ENCODE measurements at places on chromosomes 5 and 9.
A peak's percentile ranks its signal among the peaks of the same experiment; 100 is the strongest.

GRCh38 chr9:120136696-120137095, 443.3 kb downstream of the CDK5RAP2 start:
- no peak for DNase-seq

DNA sequence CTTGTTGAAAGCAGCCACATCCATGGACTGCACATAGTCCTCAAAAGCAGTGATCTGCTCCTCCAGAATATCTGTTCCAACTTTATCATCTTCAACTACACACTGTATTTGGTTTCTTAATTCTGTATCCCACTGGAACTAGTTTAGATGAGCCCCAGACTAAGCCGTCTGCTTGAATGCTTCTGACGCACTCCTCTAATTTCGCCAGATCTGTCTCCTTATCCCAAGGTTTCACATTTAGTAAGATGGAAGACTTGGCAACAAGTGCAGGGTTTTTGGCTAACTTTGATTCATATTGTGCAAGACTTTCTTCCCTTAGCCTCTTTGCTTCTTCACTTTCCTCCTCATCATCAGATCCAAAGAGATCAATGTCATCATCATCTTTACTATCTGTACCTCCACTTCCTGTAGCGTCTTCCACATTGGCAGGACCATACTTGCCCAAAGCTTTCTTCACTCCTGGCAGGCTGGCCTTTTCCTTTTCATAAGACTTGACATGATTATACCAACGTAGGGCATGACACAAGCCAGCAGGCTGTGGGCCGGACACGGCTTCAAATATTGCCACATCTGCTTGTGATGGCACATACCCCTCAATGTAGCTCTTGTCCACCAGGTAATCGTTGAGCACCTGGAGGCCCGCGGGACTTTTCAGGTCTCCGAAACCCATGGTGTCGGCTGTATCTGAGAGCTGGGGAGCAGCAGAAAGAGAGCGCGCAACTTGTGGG, 56.2 kb upstream of the PIK3R1 start:
- DNase-seq: no peak

GRCh38 chr5:132233081-132233480, 5.4 kb upstream of the P4HA2 start:
- DNase-seq: no peak

GRCh38 chr5:75603371-75603770, 7.9 kb upstream of the ANKDD1B start:
- DNase-seq: no peak

DNA sequence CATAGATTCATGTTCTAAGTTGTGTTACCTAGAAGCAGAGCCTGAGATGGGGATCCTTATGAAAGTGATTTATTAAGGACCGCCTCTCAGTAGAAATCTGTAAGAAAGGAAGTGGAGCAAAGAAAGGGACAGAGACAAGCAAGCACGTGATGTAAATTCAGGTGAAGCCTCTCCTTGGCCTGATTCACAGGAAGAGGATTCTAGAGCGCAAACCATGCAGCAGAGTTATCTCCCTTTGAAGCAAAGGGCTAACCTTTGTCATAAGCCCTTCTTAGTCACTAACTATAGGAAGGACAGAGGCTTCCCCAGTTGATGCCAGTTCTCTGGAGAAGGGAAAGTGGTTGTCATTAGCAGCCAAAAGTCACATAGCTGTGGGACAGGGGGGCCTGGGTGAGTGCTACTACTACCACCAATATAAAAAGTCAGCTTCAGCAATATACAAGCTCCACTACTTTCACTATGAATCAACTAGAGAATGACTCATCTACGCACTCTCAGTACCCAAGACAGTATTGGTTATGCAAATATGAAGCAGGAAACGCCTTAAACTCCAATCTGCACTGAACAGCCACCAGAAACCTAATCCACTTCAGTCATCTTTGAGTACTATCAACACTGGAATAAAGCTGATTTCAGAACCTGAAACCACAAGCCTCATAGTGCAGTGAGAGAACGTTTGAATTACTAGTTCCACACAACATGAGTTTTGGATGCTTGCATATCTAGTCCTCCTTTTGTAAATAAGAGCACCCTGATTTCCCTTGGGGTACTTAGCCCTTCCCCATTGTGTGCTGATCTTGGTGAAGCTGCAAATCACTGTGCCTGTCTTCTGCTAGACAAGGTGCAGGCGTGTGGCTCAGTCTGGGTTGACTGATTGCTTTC, 162.7 kb downstream of the ZNF608 start:
- DNase-seq: peak; percentile 71

GRCh38 chr5:13478831-13479465, 465.5 kb downstream of the DNAH5 start:
- no peak for DNase-seq

- DNase-seq: no peak
Observed at GRCh38 chr5:155260798-155261197, 247.2 kb downstream of the KIF4B start.

DNA sequence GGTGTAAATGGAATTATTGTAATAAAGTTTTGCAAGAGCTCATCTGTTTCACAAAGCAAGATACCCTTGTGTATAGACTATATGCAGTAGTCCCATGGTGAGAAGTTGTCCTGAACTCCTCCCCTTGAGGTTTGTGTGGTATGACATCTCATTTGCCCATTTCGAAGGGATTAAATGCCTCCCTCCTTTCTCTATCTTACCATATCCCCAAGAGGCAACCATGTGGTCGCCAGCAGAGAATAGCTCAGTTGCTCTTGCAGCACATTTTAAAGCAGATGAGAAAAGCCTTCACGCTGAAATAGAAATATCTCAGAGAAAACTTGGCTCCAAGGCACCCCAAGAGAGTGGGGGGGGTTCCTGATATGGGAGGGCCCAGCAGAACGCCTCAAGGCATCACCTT, 4.6 kb downstream of the SEMA6A start:
- DNase-seq: no peak

GRCh38 chr5:78983601-78984438, 1.3 kb downstream of the ARSB start:
- no peak for DNase-seq

GRCh38 chr5:134600600-134600999, 32.0 kb downstream of the SAR1B start:
- DNase-seq: no peak

- DNase-seq: no peak
Observed at GRCh38 chr9:7239708-7240107, 481.9 kb downstream of the KDM4C start.

- DNase-seq: no peak
Observed at GRCh38 chr9:87259543-87260518, 237.8 kb upstream of the DAPK1 start.

GRCh38 chr9:124769549-124770358, 1.4 kb downstream of the NR6A1 start:
- peak; percentile 12 for DNase-seq

DNA sequence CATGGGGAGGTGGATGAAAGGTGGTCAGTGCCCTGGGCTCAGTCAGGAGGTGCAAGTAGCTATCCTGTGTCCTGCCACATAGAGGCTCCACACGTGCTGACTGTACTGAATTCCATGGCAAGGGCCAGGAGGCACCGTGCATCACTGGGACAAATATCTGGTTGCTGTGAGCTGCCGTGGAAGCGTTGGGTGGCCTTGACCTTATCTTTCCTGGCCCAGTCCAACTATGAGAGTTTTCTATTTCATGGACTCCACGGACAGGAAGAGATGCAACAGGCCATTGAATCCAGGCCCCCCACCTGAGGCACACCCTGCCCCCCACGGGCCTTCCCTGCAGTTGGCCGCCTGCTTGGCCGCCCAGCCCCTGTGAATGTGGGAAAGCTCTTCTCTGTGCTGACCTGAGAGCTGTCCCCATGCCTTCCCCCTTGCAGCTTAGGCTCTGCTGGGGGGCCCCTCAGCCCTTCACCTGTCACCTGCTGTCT, 1.7 kb downstream of the GRHPR start:
- no peak for DNase-seq

- no peak for DNase-seq
Observed at GRCh38 chr5:159899067-159900049, 16.9 kb upstream of the ADRA1B start.

- no peak for DNase-seq
Observed at GRCh38 chr9:129559506-129559881, 61.4 kb downstream of the C9orf50 start.

- no peak for DNase-seq
Observed at GRCh38 chr9:2526071-2526828, 95.3 kb upstream of the VLDLR start.

GRCh38 chr9:98642661-98643312, 65.9 kb downstream of the GABBR2 start:
- DNase-seq: no peak

- no peak for DNase-seq
Observed at GRCh38 chr5:110716247-110717245, 9.9 kb downstream of the TMEM232 start.

DNA sequence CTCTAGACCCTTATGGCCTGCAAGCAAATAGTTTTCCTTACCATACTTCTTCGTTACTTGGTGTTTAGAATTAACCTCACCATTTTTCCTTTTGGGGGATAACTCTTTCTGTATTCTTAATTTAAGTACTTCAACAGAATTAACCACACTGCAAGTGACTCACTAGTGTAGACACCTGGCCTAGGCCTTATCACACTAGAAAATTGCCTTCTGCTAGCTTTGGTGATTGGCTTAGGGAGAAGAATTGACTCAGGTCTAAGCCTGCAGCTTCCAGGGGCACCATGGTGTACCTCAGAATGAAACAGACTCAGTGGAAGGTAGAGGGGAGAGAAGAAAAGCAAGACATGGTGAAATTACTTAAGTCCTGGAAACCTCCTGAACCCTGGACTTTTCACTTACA, 112.8 kb upstream of the HMHB1 start:
- no peak for DNase-seq

DNA sequence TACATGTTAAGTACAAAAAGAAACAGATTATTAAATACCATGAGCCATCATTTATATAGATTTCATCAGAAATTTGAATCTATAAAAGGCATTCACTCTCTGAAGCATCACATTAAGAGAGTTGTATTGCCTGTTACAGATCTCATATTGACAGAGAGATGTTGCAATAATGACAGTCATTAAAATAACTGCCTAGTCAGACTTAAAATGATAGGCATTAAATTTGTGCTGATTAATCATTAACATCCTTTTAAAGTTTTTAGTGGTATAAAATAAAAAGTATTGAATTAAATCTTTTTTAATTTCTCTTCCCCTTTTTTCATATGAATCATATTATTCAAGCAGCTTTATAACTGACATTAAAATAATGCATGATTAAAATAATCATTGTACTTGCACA, 404.9 kb upstream of the FAM174A start:
- DNase-seq: no peak

GRCh38 chr5:374631-375335, 53.3 kb downstream of the AHRR start:
- no peak for DNase-seq

DNA sequence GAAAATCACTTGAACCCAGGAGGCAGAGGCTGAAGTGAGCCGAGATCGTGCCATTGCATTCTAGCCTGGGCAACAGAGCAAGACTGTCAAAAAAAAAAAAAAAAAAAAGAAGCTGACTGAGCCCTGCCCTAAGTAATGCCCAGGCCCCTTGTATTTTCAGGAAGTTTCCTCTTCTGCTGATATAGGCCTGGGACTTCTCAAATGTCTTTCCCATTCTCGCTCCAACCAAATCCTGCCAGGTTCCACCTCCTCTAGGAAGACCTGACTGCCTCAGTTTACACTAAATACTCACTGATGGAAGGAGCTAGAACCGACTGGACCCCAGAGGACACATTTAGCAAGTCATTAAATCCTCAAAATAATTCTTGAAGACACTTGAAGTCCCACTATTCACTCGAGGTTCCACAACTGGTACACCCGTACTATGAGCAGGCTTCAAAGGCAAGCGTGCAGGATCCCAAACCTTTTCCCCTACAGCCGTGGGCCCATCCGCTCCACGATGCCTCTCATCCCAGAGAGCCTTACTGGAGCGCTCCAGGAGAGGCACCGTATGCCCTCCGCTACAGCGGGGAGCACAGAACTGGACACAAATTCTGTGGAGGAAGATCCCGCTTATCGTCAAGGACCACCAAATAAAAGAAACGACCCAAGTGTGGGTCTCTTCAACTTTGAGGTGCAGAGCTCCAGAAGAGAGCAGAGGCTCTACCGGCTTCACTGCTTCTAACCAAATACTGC, 676 bp downstream of the NOL6 start:
- DNase-seq: no peak

DNA sequence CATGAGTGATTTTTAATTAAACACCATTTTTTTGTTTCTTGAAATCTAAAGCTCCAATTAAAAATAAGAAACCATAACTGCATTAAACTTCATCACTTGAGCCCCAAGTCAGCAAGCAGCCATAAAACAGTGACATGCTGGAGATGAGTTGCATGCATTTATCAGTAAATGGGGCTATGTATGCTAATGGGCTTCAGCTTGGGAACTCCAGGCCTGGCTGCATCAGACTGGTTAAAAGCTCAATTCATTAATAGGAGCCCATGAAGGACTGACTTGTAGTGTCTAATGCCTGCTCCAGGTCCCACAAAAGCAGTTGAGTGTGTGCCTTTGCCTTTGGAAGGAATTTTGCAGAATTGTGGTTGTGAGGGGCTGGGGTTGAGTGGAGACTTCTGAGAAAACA, 33.6 kb upstream of the GPR151 start:
- no peak for DNase-seq

DNA sequence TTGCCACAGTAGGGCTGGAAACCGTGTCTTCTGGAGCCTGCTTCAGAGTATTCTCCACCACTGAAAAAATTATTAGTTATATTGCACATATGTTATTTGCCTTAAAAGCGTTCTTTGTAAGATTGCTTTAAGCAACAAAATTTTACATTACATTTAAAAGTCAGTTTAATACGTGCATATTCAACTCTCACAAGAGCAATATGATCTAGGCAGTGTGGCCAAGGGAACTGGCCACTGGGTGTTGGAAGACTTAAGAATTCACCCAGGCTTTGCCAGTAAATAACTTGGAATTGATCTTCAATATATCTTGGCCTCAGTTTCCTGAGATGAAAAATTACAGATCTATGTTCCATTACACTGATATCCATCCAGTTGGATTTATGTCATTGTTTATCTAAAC, 694.4 kb downstream of the EFNA5 start:
- no peak for DNase-seq
